Psoas muscle (tissue), 8 donors: ENCODE measurements at places on chromosomes 1 and 21. TPM values are rescaled to one million over a fixed set of nuclear protein-coding genes. Genes with fewer than 3 reads are reported as not detected.

SPRR3 gene
- total RNA-seq = not detected

TFF2 gene
- not detected for total RNA-seq

FMO4 gene
- total RNA-seq = 0.84 TPM

PTPN7 gene
- 0.40 TPM for total RNA-seq

SLAMF8 gene
- 1.1 TPM for total RNA-seq

LORICRIN gene
- not detected for total RNA-seq

CD5L gene
- not detected for total RNA-seq

YIPF1 gene
- 23.3 TPM for total RNA-seq

CLCA4 gene
- 0.21 TPM for total RNA-seq

BLACAT1 gene
- not detected for total RNA-seq

GRCh38 chr21:15986277-15986676, 256.5 kb downstream of the USP25 start:
- H3K36me3 ChIP-seq = no peaks in the 10 kb centered on the region
- H3K27me3 ChIP-seq = no peaks in the 10 kb centered on the region
- DNase-seq = no peak
- H3K4me1 ChIP-seq = no peaks in the 10 kb centered on the region

GRCh38 chr21:16186742-16187141, 457.0 kb downstream of the USP25 start:
- H3K27ac ChIP-seq = no peak overlapping the region
- H3K27me3 ChIP-seq = no peaks in the 10 kb centered on the region
- no peak overlapping the region for H3K4me3 ChIP-seq
- DNase-seq = no peak
- H3K4me1 ChIP-seq = no peaks in the 10 kb centered on the region
- H3K36me3 ChIP-seq = no peaks in the 10 kb centered on the region

DNA sequence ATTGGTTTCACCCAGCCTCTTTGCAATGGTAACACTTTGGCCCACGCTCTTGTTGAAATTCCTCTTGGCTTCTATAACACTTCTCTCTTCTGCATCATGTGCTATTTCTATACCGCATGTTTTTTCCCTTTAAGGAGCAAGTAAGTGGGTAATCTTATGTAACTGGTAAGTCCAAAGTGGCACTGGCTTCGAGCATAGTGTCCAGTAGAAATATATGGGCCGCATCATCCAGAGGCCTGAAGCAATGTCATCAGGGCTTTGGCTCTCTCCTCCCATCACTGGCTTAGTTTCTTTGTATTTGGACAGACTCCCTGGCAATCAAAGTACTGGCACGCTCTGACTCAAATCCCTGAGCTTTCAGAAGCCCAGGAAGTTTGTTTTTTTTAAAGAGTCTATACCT, 17.5 kb downstream of the CHML start:
- no peak for DNase-seq
- no peak overlapping the region for H3K4me3 ChIP-seq
- no peak overlapping the region for H3K27ac ChIP-seq
- H3K4me1 ChIP-seq = no peaks in the 10 kb centered on the region
- H3K27me3 ChIP-seq = no peaks in the 10 kb centered on the region

- no peaks in the 10 kb centered on the region for H3K36me3 ChIP-seq
- H3K27me3 ChIP-seq = no peaks in the 10 kb centered on the region
- H3K4me3 ChIP-seq = no peak overlapping the region
- no peak for DNase-seq
- H3K4me1 ChIP-seq = no peaks in the 10 kb centered on the region
- H3K27ac ChIP-seq = no peak overlapping the region
Observed at GRCh38 chr1:5917591-5918274, 74.5 kb downstream of the NPHP4 start.

GRCh38 chr1:248831842-248832241, 6.1 kb upstream of the SH3BP5L start:
- no peak for DNase-seq
- H3K27me3 ChIP-seq = no peaks in the 10 kb centered on the region
- H3K4me1 ChIP-seq = peaks cover 7% of the 10 kb centered on the region
- no peak overlapping the region for H3K27ac ChIP-seq

DNA sequence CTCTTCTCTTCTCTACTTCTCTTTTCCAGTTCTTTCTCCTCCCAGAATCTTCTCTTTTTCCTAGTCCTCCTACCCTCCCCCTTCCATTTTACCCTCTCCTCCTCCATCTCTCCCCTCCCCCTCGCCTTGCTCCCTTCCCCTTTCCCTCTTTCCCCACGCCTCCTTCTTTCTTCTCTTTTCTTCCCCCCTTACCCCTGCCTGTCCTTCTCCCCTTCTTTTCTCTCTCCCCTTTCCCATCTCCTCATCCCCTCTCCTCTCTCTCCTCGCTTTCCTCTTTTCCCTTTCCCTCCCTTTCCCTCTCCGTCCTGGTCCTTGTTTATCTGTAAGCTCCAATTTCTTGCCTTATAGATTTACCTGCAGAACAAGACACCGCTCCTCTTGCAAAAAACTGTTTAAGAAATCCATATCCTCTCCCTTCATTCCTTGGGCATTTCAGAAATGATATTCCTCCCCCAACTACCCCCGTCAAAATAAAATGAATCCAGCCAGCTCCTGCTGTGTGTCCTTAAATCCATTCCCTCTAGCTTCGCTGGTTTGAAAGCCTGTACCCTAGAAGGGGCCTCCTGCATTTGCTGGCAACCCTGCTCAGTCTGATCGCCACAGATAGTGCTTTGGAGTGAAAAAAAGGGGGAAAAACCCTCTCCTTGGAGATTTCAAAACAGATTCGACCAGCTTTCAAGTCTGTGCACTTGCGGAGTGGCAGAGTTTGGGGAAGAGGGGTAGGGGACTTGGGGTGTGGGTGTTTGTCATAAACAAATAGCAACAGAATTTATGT, 89.4 kb downstream of the PAPPA2 start:
- DNase-seq = no peak
- H3K36me3 ChIP-seq = no peaks in the 10 kb centered on the region
- H3K27me3 ChIP-seq = peaks cover 26% of the 10 kb centered on the region
- H3K27ac ChIP-seq = no peak overlapping the region
- no peak overlapping the region for H3K4me3 ChIP-seq
- no peaks in the 10 kb centered on the region for H3K4me1 ChIP-seq

DNA sequence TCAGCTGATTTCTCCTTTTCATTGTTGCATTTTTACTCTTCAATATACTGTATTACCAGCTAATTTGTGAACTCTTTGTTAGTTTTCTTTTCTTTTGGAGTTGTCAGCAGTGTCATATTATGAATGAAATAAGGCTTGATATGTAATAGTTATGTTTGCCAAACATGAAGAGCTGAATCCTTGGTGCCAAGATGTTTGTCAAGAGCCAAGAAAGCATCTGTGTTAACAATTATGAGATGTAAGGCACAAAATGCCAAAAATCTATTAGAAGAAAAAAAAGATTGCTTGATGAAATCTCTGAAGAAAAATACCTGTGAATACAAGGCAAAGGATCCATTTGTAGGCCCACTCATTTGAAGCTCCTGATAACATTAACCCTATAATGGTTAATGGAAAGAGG, 48.4 kb upstream of the RNPC3 start:
- no peaks in the 10 kb centered on the region for H3K4me1 ChIP-seq
- DNase-seq = no peak
- H3K27me3 ChIP-seq = no peaks in the 10 kb centered on the region
- H3K4me3 ChIP-seq = no peak overlapping the region

GRCh38 chr1:96927125-96927524, 205.5 kb downstream of the PTBP2 start:
- no peak overlapping the region for H3K4me3 ChIP-seq
- no peaks in the 10 kb centered on the region for H3K4me1 ChIP-seq
- no peaks in the 10 kb centered on the region for H3K27me3 ChIP-seq

DNA sequence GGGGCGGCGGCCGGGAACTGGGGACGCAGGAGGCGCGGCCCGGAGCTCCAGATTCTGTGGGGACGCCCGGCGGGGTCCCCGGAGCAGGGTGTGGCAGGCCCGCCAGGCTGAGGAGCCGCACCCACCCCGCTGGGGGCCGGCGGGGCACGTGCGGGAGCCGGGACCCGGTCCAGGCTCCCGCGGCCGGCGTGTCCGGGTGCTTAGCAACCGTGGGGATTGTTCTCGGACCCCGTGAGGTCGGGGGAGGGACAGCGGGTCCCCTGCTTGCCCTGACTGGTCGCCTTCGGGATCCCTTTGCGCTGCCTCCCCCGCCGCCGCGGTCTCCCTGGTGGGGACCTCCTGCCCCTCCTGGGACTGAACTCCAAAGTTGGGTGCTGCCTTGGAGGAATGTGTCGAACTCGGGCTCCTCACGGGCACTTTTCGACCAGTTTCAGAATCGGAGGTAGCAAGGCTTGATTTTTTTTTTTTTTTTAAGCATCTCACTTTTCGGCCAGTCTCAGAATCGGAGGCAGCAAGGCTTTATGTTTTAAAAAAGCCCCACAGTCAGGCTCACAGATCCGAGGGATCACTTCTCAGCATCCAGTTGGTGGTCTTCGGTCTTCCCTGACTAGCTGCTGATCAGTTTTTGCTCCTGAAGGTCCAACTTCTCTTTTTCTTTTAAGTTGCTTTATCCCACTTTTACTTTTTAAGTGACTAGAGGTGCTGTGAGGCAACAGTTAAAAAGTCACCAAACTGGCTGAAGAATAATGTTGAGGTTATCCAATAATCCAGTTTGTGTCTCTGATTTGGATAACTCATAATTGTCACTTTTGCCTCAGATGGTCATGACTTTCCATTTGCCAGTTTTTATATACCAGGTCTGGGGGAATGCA, 648 bp downstream of the FAM76A start:
- H3K27me3 ChIP-seq = no peaks in the 10 kb centered on the region
- H3K4me1 ChIP-seq = peaks cover 18% of the 10 kb centered on the region
- H3K4me3 ChIP-seq = peak overlapping the region; percentile 95
- DNase-seq = peak; percentile 54
- H3K27ac ChIP-seq = peak overlapping the region; percentile 94

- peaks cover 14% of the 10 kb centered on the region for H3K4me1 ChIP-seq
- H3K27ac ChIP-seq = peak overlapping the region; percentile 82
- no peaks in the 10 kb centered on the region for H3K36me3 ChIP-seq
- H3K4me3 ChIP-seq = peak overlapping the region; percentile 50
- H3K27me3 ChIP-seq = no peaks in the 10 kb centered on the region
- DNase-seq = no peak
Observed at GRCh38 chr21:16258844-16259611, 529.2 kb downstream of the USP25 start.

DNA sequence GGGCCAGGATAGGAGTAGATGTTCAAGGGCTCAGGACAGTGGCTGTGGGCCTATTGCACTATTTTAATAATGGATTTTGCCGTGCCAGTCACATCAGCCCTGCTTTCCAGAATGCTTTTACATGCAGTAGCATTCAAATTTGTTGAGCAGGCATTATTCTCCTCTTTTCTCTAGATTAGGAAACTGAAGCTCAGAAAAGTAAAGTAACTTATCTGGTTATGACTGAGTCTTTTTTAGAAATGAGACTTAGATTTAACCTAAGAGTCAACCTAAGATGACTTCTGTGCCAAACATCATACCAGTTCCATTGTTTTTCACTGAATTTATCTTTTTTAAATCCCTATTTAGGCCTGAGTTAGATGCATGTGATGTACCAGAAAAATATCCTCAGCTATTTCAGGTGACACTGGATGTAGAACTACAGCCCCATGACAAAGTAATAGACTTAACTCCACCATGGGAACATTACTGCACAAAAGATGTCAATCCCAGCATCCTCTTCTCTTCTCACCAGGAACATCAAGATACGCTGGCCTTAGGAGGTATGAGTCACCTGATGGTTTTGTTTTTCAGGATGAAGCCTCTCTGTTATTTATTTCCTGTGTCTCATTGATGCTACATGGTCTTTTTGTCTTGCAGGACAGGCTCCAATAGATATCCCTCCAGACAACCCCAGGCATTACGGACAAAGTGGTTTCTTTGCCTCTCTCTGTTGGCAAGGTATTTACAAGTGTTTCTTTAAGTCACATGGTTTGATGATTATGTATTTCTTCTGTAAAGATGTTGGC, 31.4 kb upstream of the LEPR start:
- no peak overlapping the region for H3K27ac ChIP-seq
- H3K36me3 ChIP-seq = no peaks in the 10 kb centered on the region
- H3K4me1 ChIP-seq = no peaks in the 10 kb centered on the region
- H3K4me3 ChIP-seq = no peak overlapping the region

- H3K27me3 ChIP-seq = no peaks in the 10 kb centered on the region
- no peaks in the 10 kb centered on the region for H3K4me1 ChIP-seq
- no peak overlapping the region for H3K4me3 ChIP-seq
Observed at GRCh38 chr1:31872658-31873636, 57.1 kb upstream of the SPOCD1 start.

DNA sequence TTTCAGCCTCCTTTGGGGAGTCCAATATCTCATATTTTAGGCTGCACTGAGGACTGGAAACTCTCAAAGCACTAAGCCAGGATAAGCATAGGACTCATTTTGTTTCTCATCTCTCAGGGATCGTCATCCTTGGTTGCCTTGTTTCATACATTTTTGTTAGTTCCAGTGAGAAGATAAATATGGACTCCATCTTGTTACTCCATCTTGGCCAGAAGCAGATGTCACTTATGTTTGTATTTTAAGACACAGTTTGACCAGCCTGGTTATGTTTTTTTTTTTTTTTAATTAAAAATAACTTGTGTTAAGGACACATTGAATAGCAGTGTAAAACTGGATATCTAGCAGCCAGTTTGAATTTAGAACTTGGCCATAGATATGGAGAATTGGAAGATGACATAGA, 34.7 kb downstream of the DISP3 start:
- no peak for DNase-seq
- H3K36me3 ChIP-seq = no peaks in the 10 kb centered on the region
- H3K27me3 ChIP-seq = no peaks in the 10 kb centered on the region
- H3K4me1 ChIP-seq = no peaks in the 10 kb centered on the region
- H3K4me3 ChIP-seq = no peak overlapping the region

DNA sequence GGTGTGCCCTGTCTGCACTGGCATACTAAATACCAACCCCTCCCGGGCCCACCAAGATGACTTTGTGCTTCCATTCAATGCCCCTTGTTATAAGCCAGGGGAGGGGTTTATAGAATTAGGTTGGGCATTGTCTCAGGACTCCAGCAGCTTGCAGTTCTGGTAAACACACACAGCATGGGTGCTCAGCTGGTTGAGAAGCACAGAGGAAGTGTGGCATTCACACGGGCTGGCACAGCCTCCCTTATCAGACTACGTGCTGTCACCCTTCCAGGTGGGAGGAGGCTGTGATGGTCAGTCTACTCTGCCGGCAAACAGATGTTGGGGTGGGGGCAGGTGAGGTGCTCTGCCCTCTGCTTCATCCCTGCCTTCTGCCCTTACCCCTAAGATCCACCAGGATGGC, 15.0 kb upstream of the SLC6A17 start:
- H3K36me3 ChIP-seq = no peaks in the 10 kb centered on the region
- no peak overlapping the region for H3K4me3 ChIP-seq
- H3K27me3 ChIP-seq = no peaks in the 10 kb centered on the region
- H3K27ac ChIP-seq = no peak overlapping the region

GRCh38 chr1:69710484-69711189, 142.9 kb downstream of the LRRC7 start:
- H3K4me3 ChIP-seq = no peak overlapping the region
- H3K27me3 ChIP-seq = no peaks in the 10 kb centered on the region
- DNase-seq = no peak
- H3K27ac ChIP-seq = no peak overlapping the region
- no peaks in the 10 kb centered on the region for H3K4me1 ChIP-seq
- H3K36me3 ChIP-seq = no peaks in the 10 kb centered on the region
